Choroid plexus epithelial cell (primary cell): ENCODE measurements at places on chromosomes 11 and 22.

DNA sequence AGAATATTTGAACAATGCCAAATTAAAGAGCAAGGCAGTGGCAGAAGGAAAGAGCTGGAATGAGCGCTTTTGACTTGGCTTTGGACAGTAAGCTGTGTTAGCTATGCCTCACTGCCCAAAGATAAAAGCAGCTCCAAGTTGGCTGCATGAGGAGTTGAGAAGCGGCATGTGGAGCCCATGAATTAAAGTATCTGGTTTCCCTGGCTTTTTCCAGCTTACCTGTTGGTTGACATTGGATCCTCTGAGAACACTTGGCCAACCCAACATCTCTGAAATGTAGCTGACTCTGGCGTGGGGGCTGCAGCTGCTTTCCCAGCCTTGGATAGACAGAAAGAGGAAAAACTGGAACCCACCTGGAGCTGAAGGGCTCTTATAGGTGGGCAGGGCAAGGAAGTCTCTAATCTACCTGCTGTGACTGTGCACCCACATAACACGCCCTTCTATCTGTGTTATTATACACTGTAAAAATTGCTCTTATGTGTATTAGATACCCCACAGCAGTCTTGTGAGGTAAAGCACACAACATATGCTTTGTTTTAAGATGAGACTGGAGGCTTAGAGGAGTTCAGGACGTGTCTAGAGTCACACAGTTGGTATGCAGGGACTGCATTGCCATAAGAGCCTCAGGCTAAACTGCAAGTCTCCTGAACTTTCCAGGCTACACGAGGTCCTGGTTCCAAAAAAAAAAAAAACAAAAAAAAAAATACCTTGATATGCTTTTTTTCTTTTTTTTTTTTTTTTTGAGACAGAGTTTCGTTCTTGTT is 5.8 kb downstream of the UBASH3B start:
- DNase-seq, result no peak

DNA sequence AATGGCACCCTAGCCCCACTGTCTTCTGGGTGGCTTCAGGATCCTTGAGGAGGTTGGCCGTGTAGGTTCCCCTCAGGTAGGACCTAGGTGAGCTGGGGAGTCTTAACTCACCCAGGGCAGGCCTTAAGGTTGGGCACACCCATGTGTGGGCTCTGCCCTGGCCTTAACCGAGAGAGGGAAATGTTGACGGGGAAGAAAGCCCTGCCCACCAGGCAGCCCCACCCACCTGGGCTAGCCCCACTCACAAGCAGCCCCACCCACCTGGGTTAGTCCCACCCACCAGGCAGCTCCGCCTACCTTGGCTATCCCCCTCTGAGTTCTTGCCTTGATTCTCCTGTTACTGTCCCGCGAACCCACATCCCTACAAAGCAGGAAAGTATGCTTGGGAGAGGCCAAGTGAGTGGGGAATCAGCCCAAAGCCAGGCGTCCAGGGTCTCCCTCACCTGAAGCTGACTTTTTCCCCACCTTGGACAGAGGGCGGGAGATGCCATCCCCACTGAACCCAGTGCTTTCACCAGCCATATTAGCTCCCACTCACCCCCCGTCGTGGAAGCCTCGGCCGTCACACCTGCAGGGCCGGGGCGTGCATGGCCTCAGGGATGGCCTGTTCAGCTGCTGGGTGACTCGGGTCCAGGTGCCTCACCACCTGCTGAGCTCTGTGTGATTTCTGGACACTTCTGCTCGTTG is at the start of gene MYEOV:
Gene MYEOV, plus strand, starts transcription at position 337 of the 687 bp plus-strand sequence. CDS start 1,200 bp downstream, outside the sequence.
- peak; percentile 51 for DNase-seq

GRCh38 chr11:111729071-111729830 is 36.9 kb downstream of the PPP2R1B start:
- peak; percentile 71 for DNase-seq

DNA sequence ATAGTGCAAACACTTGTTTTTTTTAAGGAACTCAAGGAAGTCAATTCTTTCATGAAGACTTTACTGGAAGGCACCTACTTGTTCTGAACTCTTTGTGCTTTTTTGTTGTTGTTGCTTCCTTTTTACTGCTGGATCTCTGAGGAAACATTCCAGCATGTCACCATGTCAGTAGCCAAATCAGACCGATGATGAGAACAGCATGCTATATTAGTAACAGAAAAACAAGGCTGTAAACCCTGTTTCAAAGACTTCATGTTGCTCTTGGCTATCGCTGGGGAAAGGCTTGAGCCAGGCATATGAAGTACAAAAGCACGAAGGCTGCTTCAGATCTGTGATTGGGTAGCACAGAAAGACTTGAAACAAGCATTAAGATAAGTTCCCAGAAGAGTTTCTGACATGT is 125.6 kb upstream of the SLC5A12 start:
- peak; percentile 94 for DNase-seq

DNA sequence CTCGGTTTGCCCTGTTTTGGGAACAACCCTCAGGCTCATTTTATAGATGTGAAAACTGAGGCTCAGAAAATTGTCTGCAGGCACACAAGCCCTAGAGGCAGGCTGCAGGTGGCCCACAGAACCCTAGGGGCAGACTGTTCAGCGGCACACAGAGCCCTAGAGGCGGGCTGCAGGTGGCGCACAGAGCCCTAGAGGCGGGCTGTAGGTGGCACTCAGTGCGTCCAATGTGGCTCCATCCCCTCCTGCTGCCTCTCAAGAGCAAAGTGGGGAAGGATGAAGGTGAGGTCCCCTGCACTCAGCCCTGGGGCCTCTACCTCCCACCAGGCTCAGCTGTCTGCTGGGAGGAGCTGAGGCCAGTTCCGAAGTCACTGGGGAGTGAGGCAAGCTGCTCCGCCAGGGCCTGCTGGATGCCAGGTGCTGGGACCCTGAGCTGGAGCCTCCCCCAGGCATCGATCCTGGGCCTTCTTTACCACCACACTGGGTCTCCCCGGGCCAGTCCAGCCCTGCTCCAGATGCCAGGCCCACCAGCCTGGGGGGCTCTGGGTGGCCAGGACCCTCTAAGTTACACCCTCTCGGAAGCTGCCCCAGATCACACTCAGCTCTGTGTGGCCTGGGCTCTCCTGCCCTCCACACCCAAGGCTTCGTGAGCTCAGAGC is 2.3 kb downstream of the ACY3 start:
- no peak for DNase-seq

- DNase-seq, result no peak
These were observed 43.9 kb upstream of the SMIM38 start for GRCh38 chr11:69111624-69112542.

- DNase-seq, result peak; percentile 59
These were observed 10.3 kb downstream of the POLDIP3 start for GRCh38 chr22:42604403-42604802.

DNA sequence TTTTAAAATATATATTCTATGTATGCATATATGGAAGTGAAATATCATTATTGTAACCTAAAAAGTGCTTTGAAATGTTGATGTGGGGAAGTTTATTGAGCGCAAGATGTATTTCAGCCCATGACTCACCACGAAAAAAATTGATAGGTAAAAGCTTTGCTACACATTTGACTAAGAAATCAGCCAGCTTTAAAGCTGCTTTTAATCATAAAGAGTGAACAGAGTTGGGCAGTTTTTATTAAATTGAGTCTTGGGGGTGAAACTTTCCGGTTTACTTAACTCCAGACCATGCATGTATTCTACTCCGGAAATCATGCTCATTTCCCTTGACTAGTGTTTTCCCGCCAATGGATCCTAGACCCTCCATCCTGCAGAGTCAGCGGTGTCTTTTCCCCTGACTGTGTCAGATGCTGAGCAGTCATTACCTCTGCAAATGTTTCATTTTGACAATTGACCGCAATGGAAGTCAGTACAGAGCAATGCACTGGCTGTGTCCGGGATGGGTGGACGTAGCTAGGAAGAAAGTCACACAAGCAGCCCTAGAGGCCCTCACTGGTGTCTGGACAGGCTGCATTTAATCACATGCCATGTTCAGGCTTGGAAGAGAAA is 47.2 kb upstream of the MPEG1 start:
- no peak for DNase-seq

DNA sequence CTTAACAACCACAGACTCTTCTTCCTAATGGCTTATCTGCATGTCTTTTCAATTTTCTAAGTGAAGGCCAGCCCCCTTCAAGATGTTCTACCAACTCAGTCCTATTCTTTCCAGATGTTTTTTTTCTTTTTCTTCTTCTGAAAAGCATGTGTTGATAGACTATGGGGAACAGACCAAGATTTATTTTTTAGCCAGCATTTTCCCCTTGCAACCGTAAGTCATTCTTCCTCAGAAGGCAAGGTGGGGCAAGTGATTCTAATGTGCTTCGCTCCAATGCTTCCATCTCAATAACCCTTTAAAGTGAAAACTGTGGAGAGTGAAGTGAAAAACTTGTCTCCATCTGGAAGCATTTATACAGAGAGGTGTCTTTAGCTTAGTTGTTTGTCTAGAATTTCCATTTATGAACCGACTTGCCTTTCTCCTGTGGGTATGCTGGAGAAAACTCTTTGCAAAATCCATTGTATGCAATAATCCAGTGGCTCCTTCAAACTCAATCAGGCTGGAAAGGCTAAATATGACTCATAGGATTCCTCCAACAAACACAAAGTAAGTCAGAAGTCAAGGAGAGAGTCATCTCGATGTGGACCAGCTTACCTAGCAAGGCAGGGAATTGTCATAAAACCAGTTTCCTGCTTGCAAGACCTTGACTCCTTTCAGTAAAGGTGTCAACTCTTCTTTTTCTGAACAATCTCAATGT is 83.7 kb downstream of the MAML2 start:
- peak; percentile 69 for DNase-seq

DNA sequence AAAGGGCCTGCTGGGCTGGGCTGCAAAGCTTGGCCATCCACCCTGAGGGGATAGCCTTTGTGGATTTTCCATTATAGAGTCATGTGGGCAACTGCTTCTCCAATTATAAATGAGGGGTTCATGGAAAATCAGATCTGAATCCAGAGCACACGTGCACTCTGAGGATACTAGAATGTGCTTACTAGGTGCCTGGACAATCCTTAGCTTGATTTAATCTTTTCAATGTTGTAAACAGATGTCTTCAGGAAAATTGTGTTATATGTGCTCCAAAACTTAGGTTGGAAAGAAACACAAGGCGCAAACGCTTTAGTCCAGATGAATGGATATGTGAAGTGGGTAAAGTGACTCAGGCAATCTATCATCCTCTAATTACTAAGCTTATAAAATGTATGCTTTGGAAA is 92.0 kb downstream of the SLC17A6 start:
- DNase-seq, result no peak

DNA sequence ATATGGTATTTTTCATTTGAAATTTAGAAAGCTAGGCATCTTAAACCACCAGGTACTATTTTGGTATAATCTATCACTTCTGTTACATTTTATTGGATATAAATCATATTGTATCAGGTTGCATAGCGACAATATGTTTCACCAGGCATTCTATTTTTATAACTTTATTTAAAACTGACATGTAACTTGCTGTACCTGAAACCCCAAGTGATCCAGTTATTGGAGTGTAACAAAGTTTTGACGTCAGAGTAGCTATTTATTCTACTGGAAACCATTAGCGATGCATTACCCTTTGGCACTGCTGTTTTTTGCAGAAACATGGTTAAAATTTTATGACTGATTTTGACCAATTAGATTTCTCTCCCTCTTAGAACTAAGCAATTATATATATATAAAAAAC is 160.7 kb downstream of the METTL15 start:
- no peak for DNase-seq

DNA sequence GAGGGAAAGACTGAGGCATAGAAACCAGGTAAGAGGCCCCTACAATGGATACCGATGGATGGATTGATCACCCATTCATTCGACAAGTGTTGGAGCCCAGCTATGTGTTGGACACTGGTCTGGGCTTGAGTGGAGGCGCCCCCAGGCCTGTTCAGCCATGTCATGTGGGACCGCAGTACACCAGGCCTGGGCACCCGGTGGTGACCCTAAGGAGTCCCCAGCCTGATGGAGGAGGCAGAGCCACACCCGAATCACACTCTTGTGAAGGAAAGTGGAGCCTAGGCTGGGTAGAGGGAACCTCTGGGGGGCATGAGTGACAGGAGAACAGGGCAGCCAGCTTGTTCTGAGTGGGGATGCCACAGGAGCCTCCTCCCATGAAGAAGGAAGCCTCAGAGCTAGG is 10.2 kb downstream of the CACNA1I start:
- no peak for DNase-seq

DNA sequence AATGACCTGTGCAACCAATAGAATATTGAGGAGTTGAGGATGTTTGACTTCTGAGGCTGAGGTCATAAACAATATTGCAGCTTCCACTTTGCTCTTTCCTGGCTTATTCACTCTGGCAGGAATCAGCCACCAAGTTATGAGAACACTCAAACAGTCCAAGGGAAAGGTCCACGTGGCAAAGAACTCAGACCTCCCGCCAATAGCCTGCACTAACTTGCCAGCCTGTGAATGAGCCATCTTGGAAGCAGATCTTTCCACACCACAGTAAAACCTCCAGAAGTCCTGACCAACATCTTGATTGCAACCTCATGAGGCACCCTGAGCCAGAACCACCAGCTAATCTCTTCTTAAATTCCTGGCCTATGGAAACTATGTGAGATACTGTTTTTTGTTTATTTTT is 22.7 kb upstream of the PICALM start:
- DNase-seq, result peak; percentile 64

DNA sequence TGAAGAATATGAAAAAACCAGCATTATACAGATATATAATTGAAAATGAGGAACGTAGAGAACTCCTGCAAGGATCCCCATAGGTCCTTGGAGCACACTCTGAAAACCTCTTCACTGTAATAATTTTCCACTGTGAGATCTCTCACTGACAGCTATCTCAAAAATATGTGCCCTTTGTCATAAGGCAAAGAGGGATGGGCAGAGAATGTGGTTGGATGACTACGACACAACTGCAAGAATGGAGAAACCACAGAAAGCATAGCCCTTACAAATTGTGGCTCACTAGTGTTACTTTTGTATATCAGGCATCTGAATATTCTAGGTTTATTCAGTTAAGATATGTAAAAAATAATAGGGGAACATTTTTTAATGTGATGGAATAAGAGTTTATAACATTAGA is 7.9 kb upstream of the CTSC start:
- peak; percentile 69 for DNase-seq

DNA sequence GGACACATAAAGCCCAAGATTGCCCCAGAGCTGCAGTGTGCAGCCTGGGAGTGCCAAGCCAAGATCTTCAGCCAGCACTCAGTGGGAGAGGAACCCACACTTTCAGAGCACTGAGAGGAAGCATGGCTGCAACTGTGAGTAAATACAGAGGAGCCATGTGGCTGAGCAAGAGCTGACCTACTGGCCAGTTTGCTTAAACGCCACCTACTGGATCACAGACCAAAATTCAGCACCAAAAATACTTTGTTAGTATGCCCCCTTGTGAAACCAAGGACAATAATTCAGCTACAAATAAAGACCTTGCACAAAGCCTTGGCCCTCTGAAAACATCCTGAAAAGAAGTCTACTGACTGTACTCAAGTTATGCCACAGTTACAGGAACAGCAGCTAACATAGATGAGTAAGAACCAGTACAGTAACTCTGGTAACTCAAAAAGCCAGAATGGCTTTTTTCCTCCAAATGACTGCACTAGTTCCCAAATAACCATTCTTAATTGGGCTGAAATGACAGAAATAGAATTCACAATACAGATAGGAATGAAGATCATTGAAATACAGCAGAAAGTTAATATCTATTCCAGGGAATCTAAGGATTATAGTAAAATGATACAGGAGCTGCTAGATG is 10.1 kb upstream of the OR4A15 start:
- DNase-seq, result no peak
